ENCODE measurements at places on chromosomes 4 and X. TPM values are rescaled to one million over a fixed set of nuclear protein-coding genes. Genes with fewer than 3 reads are reported as not detected.

Gene SPRY1
- polyA plus RNA-seq = 112 TPM

DNA sequence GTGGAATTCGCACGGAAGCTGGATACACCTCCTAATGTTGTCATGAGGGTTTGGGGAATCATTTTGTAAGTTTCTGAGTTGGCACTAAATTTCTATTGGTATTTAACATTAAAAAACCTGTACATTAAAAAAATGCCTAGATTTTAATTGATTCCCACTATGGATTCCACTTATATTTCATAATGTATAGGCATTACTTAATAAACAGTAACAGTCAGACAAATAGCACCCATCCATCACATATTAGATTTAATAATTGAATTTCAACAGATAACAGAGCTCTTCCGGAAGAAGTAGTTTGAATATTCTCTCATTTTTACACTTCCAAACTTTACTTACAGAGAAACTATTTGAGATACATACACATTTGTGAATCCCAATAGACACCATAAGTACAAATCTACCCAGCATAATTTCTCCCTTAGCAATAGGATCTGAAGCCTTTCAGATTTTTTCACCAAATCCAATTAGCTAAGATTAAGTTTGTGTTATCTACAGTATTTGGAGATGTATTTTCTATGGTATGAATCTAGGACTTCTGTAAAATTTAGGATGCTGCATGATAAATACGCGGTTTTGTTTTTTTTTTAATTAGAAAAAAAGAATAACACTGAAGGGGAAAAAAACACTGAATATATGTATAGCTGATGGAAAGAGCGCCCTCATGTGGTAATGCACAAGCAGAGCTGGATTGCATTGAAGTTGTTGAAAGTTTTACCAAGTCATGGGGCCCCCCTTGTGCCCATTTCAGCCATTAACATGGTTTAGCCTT, 12.2 kb upstream of the ODAM start:
- DNase-seq = no peak

Gene MAGEA2B
- not detected for polyA plus RNA-seq

GRCh38 chr4:11328401-11328800, 100.3 kb downstream of the HS3ST1 start:
- DNase-seq = no peak

DNA sequence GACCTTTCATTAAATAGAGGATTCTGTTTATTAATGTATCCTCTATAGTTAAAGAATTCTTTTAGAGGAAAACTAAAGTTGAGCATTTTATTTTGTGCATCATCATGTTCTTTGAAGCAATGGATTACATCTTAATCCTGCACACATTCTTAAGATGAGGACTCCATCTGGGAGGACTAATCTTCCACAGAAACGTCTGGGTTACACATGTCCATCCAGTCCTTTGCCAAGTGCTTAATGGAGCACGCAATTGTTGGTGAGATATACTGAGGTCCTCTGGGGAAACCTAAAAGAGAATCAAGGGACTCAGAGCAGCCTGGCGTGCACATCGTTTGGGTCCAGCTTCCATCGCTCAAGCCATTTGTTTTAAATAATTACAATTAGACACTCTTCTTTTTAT, 115.1 kb upstream of the SFRP2 start:
- DNase-seq = no peak

- no peak for DNase-seq
Measured at GRCh38 chr4:2954358-2955185, 8.6 kb downstream of the NOP14 start.

DNA sequence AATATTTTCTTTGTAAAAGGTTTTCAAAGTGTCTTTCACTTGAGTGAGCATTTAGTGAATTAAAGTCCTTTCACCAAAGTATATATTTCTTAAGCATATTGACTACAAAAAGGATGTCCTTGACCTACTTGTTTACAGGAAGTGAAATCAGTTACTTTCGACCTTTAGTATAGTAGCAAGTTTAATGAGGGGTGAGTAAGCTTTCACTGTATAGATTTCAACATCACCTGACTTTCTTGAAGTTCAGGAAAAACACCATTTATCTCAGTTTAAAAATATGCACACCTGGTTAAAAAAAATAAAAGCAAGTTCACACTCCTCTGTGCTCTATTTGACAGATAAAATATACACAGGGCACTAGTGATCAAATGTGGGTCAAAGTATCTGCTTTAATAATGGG, 88.1 kb downstream of the CCSER1 start:
- DNase-seq = peak; percentile 52

Gene MBTPS2
- polyA plus RNA-seq = 10.5 TPM

DNA sequence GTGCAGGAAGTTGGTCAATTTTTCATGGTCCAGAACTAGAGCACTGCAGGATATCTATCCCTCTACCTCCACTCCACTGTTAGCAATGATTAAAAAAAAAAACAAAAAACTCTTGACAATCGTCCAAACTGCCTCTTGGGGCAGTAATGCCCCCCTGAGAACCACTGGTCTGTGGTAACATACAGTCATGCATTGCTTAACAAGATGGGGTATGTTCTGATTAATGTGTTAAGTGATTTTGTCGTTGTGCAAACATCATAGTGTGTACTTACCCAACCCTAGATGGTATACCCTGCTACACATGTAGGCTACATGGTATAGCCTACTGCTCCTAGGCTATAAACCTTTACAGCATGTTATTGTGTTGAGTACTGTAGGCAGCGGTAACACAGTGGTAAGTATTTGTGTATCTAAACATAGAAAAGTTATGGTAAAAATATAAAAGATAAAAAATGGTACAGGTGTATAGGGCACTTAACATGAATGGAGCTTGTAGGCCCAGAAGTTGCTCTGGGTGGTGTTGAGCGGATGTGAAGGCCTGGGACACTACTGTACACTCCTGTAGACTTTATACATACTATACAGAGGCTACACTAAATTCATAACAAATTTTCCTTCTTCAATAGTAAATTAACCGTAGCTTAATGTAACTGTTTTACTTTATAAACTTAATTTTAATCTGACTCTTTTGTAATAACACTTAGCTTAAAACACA, 34.1 kb downstream of the ART3 start:
- no peak for DNase-seq

Gene RNF150
- polyA plus RNA-seq = 13.2 TPM

Gene PLP1
- 20.9 TPM for polyA plus RNA-seq

GRCh38 chr4:141705747-141706377, 69.5 kb downstream of the IL15 start:
- no peak for DNase-seq

Gene STBD1
- polyA plus RNA-seq = 22.5 TPM

- no peak for DNase-seq
Measured at GRCh38 chrX:76454456-76454927, 27.0 kb downstream of the MAGEE1 start.

Gene ACOX3
- 17.4 TPM for polyA plus RNA-seq

Gene COL25A1
- 1.4 TPM for polyA plus RNA-seq

Gene MAGEB2
- polyA plus RNA-seq = not detected

Gene FGF2
- polyA plus RNA-seq = 12.1 TPM

Gene SUPT20HL2
- polyA plus RNA-seq = 0.06 TPM

Gene RP2
- 7.5 TPM for polyA plus RNA-seq

GRCh38 chr4:56058555-56058954, 109.8 kb downstream of the CEP135 start:
- DNase-seq = no peak

Gene GPRIN3
- polyA plus RNA-seq = 0.66 TPM

- DNase-seq = no peak
Measured at GRCh38 chr4:6031846-6032245, 13.6 kb upstream of the C4orf50 start.

DNA sequence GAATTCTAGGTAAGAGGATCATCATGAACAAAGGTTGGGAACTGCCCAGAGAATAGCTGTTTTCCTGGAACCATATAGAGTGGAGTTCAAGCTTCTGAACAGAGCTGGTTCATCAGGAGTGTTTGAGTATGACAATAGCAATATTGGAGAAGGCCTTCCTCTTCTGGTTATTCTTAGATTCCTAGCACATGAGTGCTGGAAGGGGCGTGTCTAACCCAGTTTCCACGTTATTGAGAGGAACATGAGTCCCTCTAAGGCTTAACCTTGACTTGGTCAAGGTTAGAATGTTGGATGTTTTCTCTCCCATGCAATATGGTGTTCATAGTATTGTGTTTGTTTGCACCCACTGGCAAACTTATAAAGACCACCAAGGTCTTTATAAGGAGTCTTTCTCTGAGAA, 101.3 kb downstream of the TSPAN7 start:
- no peak for DNase-seq

GRCh38 chr4:184688447-184688846, 38.9 kb downstream of the PRIMPOL start:
- no peak for DNase-seq

- no peak for DNase-seq
Measured at GRCh38 chrX:7314425-7314824, 166.5 kb upstream of the PUDP start.

- DNase-seq = no peak
Measured at GRCh38 chrX:37998586-37999262, 7.6 kb upstream of the SYTL5 start.

DNA sequence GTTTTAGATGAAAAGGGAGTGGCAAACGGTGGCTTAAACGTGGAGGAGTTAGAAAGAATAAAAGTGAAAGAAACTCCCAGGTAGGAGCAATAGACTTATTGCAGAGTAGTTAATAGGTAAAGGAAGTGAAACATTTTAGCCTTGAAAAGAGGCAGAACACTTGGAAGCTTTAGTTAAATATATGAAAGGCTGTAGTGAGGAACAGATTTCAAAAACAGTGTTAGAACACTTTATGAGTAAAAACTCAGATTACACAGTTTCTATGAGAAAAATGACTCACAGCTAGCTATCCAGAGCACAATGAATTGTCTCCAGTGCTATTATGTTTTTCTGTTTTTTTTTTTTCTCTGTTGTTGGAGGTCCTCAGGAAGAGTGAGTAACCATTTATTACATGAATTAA, 45.8 kb downstream of the TACR3 start:
- no peak for DNase-seq

GRCh38 chr4:1004071-1004418, 7.4 kb upstream of the FGFRL1 start:
- no peak for DNase-seq

Gene SASH3
- 6.4 TPM for polyA plus RNA-seq

GRCh38 chrX:31333165-31333831, 261.5 kb upstream of the FTHL17 start:
- no peak for DNase-seq

Gene CFAP47
- 0.01 TPM for polyA plus RNA-seq

DNA sequence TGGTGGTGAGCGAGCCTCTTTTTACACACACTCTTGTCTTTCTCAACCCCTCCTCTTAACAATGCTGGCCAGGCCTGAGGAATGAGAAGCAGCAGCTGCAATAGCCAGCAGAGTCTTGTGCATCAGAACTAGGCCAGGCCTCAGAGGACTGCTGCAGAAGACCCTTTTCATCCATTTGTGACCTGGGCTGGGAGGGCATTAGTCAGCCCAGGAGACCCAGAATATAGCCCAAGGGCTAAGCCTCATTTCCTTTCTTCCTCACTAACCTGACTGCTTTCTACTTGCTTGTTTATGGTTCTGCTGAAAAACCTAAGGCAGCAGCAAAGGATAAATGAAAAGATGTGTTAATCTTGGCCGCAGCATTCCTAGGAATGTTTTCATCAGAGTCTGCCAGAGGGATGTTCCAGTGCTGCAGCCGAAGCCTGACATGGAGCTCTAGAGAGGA, 254.7 kb upstream of the AR start:
- no peak for DNase-seq

Gene IGFBP7
- polyA plus RNA-seq = 1,554 TPM

Gene NEIL3
- polyA plus RNA-seq = not detected

Gene PRKX
- polyA plus RNA-seq = 3.4 TPM

Gene UCHL1
- polyA plus RNA-seq = 81.6 TPM

Gene RAB33A
- 2.4 TPM for polyA plus RNA-seq

Gene FAAH2
- 1.4 TPM for polyA plus RNA-seq

Gene GLUD2
- 1.5 TPM for polyA plus RNA-seq

DNA sequence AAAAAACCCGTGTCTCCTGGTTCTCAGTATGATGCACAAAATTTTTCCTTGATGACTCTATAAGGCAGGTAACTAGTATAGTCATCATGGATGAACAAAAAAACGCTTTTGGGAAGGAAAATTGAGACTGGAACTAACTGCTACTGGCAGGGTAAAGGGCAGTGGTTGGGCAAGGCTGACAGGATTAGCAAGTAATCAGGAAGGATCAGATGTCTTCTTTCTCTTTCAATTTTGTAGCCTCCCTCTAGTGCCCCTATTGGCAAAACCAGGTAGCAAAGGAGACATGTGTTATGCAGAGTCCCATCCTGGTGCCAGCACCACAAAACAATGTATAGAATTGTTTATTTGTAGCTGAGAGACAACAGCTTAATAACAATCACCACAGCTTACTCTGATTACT, 12.8 kb upstream of the SLITRK4 start:
- no peak for DNase-seq

- no peak for DNase-seq
Measured at GRCh38 chr4:176256921-176257320, 12.1 kb downstream of the ASB5 start.

DNA sequence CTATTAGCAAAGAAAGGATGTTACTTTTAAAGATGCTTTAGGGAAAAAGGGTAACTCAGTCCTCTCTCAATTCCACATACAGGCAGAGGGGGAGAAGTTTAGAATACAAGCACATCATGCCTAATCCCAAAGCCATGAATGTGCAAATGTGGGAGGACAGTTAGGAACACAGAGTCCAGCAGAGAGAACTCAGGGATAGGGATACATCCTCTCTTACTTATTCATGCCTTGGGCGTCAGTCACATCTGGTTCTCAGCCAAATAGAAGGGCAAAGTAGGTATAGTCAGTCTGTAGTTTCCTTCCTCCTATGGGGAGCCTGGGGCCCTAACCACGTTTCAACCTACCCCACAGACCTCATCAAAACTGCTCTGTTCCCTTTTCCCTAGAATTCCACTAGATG, 87.8 kb downstream of the GRIA3 start:
- no peak for DNase-seq

DNA sequence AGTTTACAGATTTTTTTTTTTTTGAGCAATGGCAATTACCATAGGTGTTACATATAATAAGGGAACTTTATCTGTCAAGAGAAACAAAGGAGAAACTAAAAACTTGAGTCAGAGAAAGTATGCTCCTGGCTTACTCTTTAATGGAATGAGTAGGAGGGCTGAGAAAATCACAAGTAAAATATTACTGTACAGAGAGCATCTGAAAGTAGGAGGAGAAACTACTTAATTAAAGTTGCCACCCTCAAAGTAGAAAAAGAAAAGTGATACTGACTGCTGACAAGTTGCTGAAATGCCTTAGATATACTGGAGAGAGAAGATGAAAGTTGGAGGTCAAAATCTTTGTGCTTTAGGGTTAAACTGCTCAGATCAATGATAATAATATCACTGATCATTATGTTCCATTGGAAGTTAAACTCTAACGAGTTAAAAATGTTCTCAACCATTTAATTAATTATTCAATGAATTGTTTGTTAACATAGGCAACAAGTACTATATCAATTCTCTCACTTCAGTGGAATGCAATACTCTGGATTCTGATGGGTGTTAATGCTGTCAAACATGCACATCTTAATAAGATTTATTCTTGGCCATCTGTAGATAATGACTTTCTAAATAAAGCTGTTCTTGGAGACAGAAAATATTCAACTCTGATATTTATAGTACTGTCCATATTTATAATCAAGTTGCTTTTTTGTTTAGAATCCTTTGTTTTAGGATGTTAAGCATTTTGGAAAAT, 61.2 kb upstream of the CAMK2D start:
- no peak for DNase-seq

GRCh38 chr4:3365871-3366842, 73.3 kb downstream of the RGS12 start:
- no peak for DNase-seq

Measured in urinary bladder (tissue), 4 donors.